ENCODE measurements at places on chromosomes 16 and 17.

GRCh38 chr16:11990702-11991390 is 14.3 kb downstream of the SNX29 start:
- DNase-seq, result no peak

GRCh38 chr16:25027781-25028180 is 12.6 kb upstream of the ARHGAP17 start:
- no peak for DNase-seq

- no peak for DNase-seq
These were observed 22.9 kb upstream of the PECAM1 start for GRCh38 chr17:64413513-64413912.

DNA sequence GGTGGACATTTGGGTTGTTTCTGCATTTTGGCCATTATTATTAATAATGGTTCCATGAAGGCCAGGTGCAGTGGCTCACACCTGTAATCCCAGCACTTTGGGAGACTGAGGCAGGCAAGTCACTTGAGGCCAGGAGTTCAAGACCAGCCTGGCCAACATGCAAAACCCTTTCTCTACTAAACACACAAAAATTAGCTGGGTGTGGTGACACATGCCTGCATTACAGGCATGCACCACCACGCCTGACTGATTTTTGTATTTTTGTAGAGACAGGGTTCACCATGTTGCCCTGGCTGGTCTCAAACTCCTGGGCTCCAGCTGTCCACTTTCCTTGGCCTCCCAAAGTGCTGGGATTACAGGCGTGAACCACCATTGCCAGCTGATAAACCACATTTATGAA is 58.5 kb downstream of the TNFRSF13B start:
- DNase-seq, result no peak

GRCh38 chr17:34886831-34887230 is 74.4 kb downstream of the CCT6B start:
- no peak for DNase-seq

DNA sequence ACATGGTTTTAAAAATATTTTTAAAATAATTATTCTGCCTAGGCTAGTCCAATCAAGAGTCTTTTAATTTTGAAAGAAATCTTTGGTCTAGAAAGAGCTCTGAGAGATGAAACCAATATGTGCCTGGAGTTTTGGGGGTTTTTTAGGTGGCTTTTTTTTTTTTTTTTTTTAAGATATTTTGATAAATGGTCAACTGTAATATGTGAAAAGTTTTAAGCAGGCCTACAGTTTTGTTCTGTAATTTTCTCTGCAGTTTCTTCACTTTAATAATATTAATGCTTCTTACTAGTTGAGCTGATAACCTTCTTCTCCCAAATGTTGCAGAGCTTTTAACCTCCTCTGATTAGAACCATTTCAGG is 45.1 kb downstream of the OMG start:
- DNase-seq, result no peak

GRCh38 chr17:27339836-27340550 is 46.1 kb downstream of the WSB1 start:
- DNase-seq, result no peak

- DNase-seq, result peak; percentile 79
These were observed at the start of gene MSL1 for GRCh38 chr17:40121181-40122135. Gene MSL1 (plus strand): TSS chr17:40121971. CDS start chr17:40122613, 642 bp downstream.

DNA sequence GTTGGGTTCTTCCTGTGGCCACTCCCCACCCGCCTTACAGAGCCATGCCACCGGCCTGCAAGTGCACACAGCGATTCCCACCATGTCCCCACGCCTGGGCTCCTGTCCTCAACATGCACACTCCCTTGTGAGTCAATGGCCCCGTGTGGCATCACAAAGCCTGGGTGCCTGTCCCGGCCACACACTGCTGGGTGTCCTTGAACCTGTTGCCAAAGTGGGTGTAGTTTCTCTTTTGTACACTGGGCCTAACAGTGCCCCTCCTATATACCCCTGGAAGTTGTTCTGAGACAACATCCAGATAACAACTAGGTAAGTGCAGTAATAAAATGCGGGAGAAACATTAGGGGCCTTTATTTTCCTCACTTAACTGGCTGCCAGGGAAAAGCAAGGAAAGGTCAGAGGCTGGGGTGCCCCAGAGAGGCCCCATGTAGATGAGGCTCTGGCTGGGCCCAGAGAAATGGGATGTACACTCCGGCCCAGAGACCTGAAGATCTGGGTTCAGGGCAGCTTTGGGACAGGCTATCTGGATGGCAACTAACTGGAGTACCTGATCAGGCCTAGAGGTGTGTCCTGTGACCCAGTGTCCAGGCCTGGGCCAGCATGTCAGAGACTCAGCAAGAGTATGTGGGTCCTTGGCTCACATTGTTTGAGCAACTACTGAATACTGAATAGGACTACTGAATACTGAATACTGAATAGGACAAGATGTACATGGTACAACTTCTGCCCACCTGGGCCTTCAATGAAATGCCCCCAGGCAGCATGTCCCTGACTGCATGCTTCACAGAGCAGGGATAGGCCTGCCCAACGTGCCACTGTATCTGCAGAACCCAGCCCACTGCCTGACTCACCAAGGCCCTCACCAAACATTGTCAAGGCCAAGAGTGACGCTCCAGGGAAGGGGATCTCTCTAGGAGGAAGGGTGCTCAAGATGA is 8.3 kb downstream of the ABCC3 start:
- DNase-seq, result no peak

DNA sequence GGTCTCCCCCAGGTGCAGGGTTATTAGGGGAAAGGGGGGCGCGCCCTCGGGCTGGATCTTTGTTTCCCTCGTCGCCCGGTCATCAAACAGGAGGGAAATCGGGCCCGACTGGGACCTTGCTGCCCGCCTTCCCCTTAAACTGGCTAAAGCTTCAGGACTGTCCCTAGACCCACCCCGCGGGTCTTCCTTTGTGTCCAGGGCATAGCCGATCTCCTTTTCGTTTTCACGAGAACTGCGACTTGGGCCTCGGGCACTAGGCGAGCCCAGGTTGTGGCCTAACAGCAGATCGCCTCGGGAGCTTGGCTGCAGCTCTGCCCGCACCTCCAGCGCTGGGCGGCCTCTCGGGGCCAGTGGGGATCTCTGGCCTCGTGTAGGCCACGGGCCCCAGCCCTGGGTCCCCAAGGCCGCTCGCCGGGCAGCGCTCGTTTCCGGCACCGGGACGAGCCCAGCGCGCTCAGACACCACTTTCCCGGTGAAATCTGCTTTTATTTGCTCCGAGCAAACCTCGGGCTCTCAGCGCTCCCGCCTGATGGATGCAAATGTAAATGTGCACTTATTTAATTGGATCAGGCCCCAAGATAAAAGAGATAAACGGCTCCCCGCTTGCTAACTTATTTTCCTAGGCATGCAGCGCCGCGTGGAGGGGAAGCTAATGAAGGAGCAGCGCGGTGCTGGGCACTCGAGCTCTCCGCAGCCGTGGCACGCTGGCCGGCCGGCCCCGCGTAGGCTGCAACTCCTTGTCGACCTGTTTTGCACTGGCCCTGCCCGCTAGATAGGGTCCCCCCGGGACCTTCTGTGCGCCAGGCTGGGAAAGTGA is 7.8 kb downstream of the IRX5 start:
- DNase-seq, result no peak

GRCh38 chr16:2664574-2664982 is 17.7 kb upstream of the KCTD5 start:
- no peak for DNase-seq

DNA sequence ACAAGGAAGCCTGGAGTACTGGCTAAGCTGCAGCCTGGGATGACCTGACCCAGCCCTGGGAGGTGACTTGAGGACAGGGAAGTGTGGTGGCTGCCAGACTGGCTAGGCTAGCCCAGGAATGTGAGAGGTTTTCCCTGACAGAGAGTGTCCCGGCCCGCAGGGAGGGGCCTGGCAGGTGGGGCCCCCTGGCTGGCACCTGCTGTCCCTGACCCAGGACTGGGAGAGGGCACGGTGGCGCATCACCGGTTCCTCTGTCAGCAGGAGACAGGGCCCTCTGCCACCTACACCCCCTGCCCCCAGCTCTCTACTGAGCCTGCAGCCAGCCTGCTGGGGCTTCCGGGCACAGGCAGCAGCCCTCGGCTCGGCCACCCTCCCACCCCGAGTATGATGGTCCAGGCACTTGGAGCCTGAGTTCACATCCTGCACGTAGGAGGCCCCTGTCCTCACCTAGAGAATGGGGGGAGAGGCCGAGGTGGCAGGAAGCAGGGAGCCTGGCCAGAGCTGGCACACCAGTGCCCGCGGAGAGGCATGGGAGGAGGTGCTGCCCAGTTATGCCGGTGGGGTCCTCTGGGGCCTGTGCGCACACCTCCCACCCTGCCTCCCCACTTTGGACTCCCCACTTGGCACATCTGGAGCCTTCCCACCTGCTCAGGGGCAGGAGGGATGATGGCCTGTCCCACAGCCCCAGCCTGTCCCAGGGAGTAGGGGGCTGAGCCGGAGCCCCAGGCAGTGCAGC is 528 bp downstream of the PRSS27 start:
- DNase-seq, result no peak

DNA sequence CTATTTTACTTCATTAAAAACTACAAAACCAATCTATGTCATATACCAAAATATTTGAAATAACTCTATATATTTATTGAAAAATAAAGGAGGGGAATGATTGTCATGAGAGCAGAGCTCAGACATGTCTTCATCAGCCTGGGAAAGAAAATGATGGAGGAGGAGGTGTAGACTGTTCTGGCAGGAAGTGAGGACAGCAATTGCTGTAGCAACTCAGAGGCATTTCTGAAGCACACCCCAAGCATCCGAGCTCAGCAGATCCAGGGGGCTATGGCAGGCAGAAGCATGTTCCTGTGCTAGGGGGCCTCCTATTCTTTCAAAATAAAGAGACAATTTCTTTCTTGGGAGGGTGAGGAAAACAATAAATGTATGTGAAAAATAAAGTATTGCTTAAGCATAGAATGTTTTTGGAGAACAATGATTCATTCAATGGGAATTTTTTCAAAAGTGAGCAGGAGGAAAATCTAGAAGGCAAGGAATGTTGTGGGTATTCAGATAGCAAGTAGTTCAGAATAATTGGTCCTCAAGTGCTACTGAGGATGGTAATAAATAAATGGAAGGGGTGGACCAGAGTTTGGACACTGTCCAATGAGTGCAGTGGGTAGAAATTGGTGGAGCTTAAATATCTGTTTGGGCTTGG is 383.4 kb downstream of the CDH11 start:
- DNase-seq, result no peak

DNA sequence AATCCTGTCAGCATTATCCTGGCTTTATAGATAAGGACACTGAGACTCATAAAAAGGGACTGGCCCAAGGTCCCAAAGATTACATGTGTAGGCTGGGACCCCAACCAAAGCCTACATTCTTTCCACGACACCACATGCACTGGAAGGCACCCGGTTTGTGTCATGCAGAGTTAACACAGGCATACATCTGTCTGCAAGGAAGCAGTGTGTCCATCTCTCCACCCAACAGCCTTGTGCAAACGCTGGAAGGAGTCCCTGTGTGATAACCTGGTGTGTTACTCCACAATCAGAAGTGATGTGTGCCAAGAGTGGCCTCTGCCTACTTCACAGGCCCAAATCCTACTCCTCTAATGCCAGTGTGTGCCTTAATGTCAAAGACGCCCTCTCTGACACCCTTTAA is 139.8 kb downstream of the PARN start:
- no peak for DNase-seq

DNA sequence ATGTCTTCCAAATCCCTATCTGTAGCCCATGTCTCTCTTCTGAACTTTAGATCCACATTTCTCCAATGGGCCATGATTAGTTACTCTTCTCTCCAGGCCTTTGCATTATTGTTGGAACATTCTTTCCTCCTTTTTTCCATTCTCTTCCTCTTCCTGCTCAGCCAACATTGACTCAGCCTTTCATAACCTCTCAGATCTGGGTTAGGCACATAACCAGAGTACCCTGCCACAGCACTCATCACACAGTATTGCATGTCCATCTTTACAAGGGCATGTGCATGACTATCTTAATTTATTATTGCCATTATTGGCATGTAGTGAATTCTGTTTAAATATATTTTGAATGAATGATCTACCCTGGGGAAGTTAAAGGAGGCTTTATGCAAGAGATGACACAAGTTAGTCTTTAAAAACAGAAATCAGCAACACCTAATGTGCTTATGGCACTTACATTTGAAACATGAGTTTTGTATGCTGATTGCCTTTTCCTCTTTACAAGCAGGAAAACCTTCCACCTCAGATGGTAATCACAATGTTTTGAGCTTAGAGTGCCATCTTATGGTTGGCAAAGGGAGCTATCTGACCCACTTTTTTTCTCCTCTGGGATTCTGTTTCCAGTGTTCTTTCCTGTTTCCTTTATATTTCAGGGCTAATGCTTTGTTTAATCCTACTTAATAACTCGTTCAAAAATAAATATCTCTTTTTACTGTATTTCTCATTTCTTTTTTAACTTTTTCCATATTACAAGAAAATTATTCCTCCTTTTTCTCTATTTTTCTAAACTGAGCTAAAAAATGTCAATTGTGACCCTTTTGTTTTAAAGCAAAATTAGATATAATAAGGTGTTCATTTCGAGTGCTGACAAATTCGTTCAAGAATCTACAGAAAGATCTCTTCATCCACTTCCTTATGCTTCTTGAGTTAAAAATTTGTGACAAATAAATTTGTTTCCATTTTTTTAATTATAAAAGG is 151.0 kb upstream of the RBL2 start:
- DNase-seq, result no peak

DNA sequence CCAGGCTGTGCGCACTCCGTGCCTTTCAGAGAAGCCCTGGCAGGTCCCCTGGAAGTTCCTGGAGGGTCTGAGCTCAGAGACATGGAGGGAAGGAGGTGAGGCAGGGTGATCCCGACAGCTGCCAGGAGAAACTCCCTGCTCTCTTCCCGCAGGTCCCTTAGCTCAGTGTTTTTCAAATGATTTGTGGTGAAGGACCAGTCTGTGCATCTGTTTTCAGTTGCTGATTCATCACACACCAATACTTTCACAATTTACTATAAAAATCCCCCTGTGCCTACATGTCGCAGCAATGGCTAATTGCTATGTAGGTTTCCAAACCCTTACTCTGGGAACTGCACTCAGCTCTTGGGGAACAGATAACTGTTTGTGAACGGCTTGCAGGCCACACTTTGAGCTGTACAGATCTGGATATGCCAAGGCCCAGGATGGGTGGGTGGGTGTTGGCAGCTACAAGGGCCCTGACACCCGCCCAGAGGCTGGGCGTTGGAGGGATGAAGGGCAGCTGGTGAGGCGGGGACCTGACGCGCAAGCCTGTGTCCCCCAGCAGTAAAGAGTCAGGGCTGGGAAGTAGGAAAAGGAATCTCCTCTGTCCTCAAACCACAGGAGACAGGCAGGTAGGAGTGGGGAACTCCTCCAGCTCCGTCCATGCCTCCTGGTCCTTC is 20.5 kb upstream of the EMP2 start:
- DNase-seq, result no peak

DNA sequence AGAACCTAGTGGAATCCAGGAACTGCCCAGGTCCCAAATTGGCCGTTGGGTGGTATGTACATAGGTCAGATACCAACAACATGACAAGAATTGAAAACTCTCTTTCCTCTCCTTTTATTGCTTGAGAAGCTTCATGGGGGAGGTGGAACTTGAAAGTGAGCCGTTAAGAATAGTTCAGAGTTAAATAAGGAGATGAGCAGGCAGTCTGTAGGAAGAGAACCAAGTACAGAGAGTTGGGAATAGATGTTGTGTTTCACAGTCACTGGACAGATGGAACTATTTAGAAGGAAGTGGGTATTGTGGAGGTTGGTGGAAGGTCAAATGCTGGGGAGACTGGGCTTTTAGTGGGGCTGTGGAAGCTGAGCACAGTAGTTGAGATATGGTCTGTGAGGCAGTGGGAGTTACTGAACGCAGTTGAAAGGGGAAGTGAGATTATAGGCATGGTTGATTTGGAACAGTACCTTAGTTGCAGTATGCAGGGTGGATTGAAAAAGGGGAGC is 26.4 kb downstream of the ARHGAP44 start:
- DNase-seq, result no peak
